ENCODE measurements at places on chromosomes 2 and 18.

DNA sequence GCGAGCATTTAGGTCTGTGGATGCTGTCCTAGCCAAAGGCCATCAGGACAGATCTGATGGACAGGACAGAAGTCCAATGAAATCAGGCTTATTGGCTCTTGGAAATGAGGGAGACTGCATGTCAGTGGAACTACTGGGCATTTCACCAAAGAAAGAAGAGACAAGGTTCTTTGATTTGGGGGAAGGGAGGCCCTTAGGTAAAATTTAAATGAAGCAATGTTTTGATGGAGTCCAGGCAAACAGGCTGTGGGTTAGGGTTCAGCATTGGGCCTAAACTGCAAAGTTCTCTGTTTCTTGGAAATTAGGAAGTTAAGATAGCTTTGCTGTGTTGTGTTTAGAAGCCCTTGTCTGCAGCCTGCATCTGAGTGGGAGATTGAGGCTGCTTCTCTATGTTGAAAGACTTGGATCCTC lies 31.6 kb upstream of the RNF149 start:
- DNase-seq = peak; percentile 39

- DNase-seq = no peak
These were observed 17.3 kb downstream of the PCARE start for GRCh38 chr2:29057006-29057405.

DNA sequence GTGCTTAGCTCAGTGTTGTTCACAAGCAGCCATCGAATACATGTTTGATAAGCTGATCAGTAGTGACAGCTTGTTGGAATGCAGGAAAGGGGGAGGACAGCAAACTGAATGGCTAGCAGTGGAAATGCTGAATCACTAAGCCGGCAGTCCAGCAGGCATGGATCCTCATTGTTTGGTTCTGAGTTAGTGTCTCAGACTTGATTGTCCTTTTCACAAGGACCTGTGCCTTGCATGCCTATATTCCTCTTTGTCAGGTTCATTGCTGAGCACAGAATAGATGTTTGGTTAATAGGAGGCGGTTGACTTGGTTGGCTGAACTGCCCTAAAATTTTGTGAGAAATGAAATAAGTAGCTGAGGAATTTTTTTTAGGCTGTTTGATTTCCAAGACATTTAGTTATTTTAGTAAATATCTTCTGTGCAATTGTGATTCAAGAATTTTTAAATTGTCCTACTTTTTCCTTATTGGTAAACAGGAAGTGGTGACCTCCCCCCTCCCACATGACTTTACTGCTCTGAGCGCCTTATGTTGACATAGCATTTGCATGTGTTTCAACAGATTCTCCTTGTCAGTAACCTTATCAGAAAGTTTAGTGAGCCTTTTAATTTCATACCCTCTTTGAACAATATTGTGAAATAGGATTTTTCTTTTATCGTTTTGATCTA lies 21.4 kb upstream of the STON1 start:
- no peak for DNase-seq

- no peak for DNase-seq
These were observed 233.1 kb downstream of the TDRD15 start for GRCh38 chr2:21356857-21357255.

GRCh38 chr18:75089748-75090327 lies 119.1 kb downstream of the PTGR3 start:
- DNase-seq = no peak

DNA sequence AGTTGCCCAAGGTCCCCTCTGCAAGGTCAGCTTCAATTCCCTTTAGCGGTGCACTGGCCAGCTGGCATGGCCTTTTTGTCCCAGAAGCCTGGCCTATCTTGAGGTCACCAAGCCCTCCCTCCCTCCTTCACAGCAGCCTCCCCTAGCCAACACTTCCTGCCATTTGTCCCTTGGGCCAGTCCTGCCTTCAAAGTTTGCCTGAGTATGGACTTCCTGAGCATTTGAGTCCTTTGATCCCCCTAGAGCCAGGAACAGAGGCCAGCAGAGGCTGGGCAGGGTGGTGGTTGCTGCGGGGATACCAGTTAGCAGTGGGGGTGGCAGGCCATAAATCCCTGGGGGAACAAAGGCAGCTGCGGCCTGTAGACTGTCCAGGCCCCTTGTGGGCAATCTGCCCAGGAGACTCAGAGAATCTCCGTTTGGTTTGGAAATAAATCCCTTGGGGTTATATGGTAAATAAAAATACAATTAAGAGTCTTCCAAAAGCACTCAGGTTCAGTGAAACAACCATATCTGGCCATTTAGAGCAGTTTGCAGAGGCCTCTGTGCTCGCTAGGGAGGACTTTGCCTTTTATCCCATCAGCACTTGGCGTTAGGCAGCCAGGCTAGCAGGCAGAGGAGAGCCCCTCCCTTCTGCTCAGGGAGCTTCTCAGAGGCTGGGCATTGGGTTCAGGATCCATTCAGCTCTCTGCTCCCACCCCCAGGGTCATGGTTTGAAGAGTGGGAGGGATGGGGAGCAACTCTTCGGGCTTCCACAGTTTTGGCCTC lies 3.1 kb upstream of the HES6 start:
- no peak for DNase-seq

GRCh38 chr2:222915092-222915957 lies 54.5 kb downstream of the ACSL3 start:
- no peak for DNase-seq

DNA sequence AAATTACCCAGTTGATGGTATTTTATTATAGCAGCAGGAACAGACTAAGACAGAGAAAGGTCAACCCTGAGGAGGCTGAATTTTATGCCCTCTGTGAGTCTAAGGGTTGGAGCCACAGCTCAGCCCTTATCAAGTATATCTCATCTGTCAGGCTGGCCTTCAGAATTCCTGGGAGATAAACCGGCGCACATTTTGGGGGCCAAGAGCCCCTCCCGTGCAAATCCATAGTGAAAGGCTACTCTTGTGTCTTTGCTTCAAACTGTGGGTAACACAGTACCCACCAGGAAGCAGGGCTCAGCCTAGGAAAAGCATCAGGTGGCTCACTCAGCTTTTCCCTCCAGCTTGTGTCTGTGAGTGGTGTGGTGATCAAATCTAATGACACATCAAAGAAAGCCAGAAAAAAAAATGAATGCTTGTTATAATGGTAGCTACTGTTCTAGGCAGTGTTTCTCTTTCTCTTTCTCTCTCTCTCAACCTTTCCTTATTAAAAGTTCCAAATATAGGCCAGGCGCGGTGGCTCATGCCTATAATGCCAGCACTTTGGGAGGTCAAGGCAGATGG lies 25.0 kb upstream of the ASXL2 start:
- no peak for DNase-seq

GRCh38 chr2:120283649-120284048 lies 31.0 kb downstream of the RALB start:
- DNase-seq = no peak

DNA sequence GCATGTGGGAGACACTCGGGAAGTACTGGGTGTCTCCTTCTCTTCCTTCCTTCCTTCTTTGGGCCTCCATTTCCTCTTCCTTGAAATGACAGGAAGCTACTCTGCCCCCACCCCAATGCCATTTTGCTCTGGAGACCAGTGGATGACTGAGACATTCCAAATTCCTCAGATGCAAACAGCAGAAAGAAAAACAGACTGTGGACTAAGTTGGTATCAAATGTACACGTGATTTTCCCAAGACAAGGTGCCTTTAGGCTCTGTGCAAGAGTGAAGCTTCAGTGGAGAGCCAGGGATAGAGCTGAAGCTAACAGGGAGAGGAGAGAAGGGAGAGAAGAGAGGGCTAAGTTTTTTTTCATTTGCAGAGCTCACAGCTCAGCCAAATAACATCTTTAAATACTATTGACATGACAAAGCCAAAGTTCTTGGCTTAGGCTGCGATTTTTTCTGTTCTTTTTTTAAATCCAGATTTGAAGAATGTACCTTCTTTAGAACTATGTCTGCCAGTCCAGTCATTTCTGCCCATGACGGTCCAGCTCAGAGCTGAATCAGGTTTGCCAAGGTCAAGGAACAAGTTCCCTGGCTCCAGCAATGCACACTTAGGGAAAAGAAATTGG lies 84.5 kb upstream of the LCLAT1 start:
- no peak for DNase-seq

DNA sequence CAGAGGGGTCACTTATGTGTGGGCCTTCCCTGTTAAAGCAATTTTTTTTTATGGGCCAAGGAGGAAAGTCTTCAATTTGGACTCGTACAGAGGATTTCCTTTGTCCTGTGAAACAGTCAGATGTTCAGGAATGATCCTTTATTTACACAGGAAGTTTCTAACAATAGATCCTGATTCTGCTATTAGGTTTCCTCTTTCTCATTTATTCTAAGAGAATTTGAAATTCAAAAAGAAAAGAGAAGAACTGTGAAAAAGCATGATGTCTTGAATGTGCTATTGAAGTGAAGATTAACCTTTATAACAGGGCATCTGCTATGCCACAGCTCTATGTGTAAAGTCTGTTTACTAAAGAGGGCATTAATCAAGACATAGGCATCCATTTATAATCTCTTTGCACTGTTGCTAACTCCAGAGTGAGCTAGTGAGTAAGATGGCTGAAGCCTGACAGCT lies 105.3 kb upstream of the FAM98A start:
- DNase-seq = no peak

DNA sequence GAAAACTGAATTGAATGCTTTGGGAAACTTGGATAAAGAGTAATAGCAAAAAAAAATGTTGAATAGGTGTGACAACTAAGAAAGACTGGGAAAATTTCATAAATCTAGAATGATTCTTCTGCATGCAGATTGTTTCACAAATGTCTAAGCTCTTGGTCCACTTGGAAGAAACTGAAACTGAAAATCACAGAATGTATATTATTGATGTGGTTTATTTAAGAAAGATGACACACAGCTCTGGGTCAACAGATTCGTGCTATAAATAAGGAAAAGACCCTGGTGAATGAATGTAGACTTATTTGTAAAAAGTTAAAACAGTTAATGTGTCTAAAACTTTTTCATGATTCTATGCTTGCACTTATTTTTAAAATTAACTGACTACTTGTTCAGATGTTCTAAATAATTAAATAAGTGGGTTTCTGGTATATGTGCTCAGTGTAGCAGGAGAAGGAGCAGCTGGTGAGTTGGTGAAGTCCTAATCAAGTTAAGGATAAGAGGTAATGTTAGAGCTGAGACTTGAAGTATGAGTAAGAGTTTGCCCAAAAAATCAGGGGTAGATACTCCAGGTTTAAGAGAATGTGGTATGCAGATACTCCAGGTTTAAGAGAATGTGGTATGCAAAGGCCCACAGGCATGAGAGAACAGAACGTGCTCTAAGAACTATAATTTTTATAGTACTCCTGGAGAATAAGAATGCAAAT lies 24.5 kb downstream of the UGP2 start:
- no peak for DNase-seq

GRCh38 chr2:105768961-105769452 lies 24.3 kb downstream of the NCK2 start:
- DNase-seq = no peak

GRCh38 chr2:200619279-200619678 lies 33.5 kb downstream of the AOX1 start:
- DNase-seq = no peak

- DNase-seq = no peak
These were observed 15.8 kb upstream of the IL1RL1 start for GRCh38 chr2:102295566-102295965.

- no peak for DNase-seq
These were observed 291.1 kb downstream of the MTX2 start for GRCh38 chr2:176560296-176560695.

- DNase-seq = no peak
These were observed 94.8 kb upstream of the THOC1 start for GRCh38 chr18:362311-363290.

DNA sequence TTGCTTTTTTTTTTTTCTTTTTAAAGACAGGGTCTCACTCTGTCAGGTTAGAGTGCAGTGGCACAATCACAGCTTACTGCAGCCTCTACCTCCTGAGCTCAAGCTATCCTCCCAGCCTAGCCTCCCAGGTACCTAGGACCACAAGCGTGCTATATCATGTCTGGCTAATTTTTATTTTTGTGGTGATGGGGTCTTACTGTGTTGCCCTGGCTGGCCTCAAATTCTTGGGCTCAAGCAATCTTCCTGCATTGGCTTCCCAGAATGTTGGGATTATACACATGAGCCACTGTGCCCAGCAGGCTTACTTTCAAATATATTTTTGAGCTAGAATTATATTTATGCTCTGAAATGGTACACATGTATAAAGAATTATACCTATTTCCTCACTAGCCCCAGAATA lies 53.4 kb upstream of the GAREM2 start:
- no peak for DNase-seq

- DNase-seq = peak; percentile 55
These were observed 31.8 kb upstream of the INPP4A start for GRCh38 chr2:98412751-98413458.

DNA sequence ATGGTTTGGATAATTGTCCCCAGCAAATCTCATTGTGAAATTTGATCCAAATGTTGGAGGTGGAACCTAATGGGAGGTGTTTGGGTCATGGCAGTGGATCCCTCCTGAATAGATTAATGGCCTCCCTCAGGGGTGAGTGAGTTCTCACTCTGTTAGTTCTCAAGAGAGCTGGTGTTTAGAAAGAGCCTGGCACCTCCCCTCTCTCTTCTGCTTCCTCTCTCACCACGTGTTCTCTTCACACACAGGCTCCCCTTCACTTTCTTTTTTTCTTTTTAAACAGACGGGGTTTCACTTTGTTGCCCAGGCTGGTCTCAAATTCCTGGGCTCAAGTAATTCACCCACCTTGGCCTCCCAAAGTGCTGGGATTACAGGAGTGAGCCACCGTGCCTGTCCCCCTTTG lies 111.6 kb upstream of the LTBP1 start:
- no peak for DNase-seq

DNA sequence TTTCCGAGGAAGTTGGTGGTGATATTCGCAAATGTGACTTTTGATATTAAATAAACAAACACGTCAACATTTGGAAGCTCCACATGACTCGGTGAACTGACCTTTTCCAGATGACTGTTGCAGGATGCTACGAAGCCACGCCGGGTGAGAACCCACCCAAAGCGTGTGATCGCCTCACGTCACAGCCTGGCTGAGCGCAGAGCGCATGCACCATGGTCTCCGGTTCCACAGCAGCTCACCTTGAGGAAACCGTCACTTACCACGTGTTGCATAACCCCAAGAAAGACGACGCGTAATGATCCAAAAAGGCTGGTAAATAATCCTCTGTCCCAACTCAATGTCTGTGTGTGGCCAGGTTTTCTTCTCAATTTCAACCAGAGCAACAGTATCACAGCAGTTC lies 64.5 kb upstream of the CTDP1 start:
- DNase-seq = no peak

GRCh38 chr2:29519338-29519925 lies 402.0 kb downstream of the ALK start:
- no peak for DNase-seq

DNA sequence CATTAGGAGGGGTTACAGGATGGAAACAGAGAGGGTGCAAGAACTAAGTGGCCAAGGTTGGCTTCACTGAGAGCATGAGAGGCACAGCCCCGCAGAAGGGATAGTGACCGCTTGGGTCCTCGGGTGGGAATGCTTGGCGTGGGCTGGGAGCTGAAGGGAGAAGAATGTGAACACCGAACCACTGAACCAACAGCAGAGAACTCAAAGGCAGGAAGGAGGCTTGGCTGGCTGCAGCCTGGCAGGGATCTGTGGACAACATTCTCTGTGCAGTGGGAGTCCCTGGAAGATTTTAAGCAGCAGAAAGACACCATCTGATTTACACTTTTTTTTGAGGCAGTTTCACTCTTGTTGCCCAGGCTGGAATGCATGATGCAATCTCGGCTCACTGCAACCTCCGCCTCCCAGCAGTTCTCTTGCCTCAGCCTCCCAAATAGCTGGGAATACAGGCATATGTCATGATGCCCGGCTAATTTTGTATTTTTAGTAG lies 33.9 kb downstream of the SOWAHC start:
- no peak for DNase-seq

- no peak for DNase-seq
These were observed 43.0 kb upstream of the ZNF804A start for GRCh38 chr2:184555352-184555751.

All from globus pallidus (tissue), 1 donor.